GM13976 (cell line): ENCODE measurements at places on chromosomes 6 and 20.

DNA sequence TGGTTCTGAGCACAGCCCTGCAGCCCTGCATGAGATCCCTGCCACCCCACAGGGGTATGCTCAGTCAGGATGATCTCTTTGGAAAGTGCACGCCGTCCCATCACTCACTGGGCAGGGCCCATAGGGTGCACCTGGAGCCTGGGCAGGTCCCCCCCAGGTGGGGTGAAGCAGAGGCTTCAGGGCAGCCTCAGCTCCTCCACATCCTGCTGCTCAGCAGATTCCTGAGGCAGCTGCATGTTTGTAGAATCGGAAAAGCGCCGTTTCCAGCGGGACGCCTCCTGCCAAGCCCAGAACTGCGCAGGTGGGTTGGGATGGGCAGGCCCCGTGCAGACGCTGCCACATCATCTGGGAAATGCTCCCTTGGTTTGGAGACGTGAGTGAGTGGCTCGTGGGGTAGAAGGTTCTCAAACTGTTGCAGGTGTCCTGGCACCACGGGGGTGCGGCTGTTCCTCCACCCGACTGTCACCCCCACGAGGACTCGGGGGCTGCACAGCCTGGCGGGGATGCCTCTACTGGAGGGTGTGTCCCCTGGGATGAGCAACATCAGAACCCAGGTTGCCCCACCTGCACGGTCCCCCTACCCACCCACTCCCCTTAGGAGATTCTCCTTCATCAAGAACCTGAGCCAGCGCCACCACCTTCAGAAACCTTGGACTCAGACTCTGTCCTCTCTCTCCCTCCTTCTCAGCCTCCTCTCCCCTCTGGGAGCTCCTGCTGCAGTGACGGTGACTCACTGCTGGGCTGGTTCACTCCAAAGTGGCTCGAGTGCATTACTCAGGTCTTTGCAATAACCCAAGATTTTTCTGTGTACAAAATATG lies 334.1 kb downstream of the TAF4 start:
- no peak for DNase-seq

DNA sequence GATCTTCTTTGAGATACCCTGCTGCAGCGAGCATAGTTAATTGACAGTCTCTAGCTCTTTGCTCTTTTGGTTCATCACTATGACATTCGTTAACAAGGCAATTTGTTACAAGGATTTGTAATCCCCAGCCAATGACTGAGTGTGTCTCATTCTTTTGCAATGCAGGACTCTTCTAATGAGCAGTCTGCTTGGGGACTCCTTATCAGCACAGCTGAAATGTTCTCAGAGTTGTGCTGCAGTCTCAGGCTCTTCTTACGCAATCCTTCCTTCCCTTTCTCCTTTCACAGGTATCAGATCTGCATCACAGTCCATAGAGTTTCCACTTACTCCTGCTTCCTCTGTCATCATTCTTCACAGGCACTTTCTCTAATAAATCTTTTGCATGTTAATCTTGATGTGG lies 161.2 kb upstream of the OGFRL1 start:
- no peak for DNase-seq

GRCh38 chr20:38293491-38294065 lies 10.4 kb upstream of the BPI start:
- no peak for DNase-seq

GRCh38 chr6:3019065-3019464 lies 19.4 kb downstream of the NQO2 start:
- DNase-seq = no peak

DNA sequence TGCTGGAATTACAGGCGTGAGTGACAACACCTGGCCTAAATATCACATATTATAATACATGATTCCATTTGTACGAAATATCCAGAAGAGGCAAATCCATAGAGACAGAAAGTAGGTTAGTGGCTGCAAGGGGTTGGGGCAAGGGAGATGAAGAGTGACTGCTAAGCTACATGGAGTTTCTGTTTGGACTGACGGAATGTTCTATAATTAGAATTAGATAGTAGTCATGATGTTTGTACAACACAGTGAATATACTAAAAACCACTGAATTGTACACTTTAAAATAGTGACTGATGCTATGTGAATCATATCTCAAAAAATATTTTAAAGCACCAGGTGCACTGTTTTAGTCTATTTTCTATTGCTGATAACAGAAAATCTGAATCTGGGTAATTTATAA lies 3.7 kb upstream of the HEBP2 start:
- no peak for DNase-seq

DNA sequence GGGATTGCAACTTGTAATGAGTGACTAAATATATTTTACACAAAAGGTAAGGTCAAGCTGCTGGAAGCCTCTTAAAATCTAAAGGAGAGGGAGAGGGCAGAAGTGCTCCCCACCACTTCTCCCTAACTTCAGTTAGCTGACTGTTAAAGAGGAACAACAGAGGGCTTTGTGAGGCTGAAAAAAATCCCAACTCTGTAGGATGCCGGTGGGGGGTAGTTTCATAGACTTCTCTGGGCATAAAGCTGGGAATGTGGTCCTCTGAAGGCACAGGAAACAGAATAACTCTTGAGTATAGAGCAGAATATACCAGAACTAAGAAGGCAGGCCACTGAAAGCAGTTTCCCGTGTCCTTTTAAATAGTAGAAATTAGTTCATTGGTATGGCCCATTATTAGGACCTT lies 71.6 kb downstream of the KIF6 start:
- no peak for DNase-seq

- DNase-seq = no peak
Measured at GRCh38 chr6:138285800-138286199, 67.5 kb upstream of the PBOV1 start.

- DNase-seq = no peak
Measured at GRCh38 chr20:4635342-4635741, 86.4 kb upstream of the PRND start.

GRCh38 chr6:45923831-45924391 lies 91.7 kb downstream of the CLIC5 start:
- peak; percentile 38 for DNase-seq

- peak; percentile 80 for DNase-seq
Measured at GRCh38 chr6:42452171-42453030, 675 bp upstream of the TRERF1 start.

DNA sequence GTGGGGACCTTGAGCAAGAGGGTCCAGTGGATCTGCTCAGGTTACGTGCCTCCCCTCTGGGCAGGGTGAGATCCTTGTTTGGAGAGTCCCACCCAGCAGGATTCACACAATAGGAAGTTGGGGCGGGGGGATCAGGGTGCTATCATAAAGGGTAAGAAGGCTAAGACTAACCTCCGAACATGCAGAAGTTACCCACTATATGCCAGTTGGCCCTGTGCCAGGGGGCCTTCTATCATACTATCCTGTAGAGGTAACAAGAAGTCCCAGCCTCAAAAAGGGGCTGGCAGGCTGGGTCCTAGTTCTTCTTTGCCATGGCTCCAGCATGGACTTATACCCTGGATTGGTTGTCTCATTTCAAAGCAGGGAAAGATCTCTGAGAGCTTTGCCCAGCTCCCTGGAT lies 94.1 kb downstream of the CDH26 start:
- no peak for DNase-seq

DNA sequence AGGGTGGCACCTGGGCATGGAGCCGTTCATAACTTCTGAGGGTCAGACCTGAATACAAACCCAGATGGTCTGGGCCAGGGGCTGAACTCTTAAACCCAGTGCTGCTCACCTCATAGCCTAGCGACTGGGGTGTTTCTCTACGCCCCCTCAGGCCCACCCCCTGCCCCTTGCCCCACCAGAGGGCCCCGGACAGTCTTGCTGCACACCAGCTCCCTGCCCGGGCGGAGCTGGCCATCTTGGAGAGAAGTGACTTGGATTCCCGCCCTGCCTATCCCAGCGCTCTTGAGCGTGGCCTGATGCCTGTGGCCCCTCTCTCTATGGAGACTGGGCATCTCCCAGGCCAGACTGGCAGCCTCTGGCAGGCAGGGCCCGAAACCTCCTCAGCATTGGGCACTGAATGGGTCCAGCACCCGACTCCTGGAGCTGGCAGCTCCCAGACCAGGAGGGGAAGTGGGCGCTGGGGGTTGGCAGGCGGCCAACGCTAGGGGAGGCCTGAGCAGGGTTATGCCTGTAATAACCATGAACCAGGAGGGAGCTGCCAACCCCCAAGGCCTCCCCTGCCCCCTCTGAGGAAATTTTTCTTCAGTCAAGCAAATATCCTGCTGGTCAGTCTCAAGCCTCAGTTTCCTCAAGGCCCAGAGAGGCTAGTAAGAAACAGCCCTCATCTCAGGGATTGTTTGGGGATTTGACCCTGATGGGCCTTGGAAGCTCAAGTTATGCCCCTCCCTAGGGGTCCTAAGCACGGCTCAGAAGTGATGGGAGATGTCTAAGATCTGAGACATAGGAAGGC lies 169.5 kb downstream of the VEGFA start:
- no peak for DNase-seq

GRCh38 chr6:170221052-170221752 lies 69.7 kb downstream of the DLL1 start:
- DNase-seq = no peak

DNA sequence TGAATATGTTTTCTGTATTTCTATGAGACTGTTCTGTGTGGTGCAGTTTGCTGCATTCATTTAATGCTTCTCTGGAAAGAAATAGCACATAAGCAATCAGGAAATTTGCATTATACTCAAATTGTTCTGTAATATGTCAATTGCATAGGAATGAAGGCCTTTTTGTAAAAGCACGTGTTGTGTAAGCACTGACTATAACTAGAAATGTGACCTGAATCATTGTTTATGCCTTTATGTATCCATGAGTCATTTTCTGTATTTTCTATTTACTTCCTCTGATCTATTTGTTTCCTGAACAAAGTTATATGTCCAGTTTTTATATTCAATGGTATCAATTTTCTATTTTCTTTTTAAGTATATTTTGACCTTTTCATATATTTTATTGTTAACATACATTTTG lies 1455.3 kb downstream of the GRIK2 start:
- DNase-seq = no peak

DNA sequence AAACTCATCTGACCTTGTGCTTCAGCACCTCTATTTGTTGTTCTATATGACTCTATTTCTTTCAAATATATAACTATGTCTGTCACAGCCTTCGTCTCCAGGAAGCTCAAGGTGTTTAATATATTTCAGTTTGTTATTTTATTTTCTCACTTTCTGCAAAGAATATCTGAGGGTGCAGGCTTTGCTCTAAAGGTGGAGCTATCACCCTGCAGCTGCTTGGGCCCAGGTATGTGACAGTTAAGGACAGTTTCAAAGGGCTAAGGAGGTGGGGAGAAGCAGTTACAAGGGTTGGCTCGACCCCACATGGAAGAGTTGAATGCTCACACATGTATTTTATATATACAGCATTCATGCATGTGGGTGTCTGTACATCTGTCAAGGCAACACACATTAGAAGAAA lies 405.6 kb downstream of the BTBD9 start:
- DNase-seq = no peak

DNA sequence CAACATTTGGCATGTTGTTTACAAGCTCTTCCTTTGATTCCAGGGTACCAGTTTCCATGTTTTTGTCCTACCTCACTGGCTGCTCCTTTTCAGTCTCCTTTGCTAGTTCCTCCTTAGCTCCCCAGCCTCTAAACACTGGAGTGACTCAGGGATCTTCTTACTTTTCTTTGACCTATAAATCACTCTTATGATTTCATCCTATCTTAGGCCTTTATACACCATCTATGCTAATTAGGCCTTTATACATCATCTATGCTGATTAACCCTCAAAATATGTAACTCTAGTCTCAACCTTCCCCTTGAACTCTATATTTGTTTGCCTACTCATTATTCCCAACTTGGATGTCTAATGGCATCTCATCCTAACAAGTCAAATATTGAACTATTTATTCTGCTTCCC lies 9.5 kb downstream of the TMEM30A start:
- no peak for DNase-seq

- peak; percentile 47 for DNase-seq
Measured at GRCh38 chr6:149965194-149966020, 1.7 kb downstream of the ULBP1 start.

- no peak for DNase-seq
Measured at GRCh38 chr6:116376149-116376548, 5.4 kb downstream of the DSE start.

DNA sequence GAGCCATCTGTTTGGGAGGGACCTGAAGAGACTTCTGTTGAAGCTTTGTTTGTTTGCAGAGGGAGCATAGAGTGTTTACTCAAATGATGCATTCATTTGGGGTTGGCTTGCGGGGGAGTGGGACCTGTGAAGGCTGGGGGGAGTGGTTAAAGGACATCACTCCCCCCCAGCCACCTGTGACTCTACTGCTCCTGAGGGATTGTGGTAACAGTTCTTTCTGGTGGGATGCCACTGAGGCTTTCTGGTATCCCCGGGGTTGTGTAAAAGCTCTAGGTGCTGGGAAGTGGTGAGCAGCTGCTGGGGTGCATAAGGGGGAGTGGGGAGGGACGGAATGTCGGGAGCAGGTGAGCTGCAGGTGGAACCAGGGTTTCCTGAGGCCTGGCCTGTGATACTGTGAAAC lies 239.2 kb upstream of the QKI start:
- DNase-seq = no peak

DNA sequence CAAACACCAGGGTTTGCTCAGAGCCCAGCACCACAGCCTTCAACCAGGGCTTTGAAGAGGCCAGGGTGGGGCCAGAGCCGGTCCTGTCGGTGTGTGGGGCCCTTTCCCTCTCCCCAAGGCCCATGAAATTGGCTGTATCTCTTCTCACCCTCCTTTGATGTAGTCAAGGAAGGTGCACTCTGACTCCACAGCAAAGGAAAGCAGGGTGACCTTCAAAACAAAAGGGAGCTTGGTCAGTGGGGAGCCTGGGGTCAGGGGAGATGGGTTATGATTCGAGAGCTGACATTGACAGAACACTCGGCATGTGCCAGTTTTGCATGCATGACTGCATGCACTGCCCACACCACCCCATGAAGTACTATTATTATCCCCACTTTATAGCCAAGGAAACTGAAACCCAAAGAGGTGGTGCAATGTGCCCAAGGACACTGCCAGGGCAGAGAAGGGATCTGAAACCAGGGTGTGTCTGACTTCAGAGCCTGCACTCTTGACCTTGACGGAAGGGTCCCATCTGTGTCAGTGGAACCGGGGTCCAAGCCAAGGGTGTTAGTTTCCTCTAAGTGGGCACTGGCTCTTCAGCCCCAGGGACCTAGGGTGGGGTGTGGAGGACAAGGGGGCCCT lies 55.4 kb downstream of the RAB44 start:
- no peak for DNase-seq

DNA sequence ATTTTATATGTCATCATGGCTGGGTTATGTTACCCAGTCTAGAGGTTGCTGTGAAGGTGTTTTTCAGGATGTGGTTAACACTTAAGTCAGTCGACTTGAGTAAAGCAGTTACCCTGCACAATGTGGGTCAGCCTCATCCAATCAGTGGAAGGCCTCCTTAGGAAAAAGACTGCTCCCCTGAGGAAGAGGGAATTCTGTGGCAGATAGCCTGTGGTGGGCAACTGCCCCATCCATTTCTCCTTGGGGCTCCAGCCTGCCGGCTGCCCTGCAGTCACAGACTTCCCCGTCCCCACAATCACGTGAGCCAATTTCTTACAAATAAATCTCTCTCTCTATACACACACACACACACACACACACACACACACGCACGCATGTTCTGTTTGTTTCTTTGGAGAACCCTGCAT lies 34.5 kb upstream of the MPC1 start:
- no peak for DNase-seq
